ENCODE measurements at places on chromosomes 1 and 21. TPM values are rescaled to one million over a fixed set of nuclear protein-coding genes. Genes with fewer than 3 reads are reported as not detected.

- no peak for DNase-seq
Measured at GRCh38 chr21:46048926-46049889, 48.7 kb upstream of the COL6A2 start.

GRCh38 chr1:146032631-146033219 lies 11.2 kb upstream of the HJV start:
- no peak for DNase-seq

KIF14 gene
- 13.9 TPM for total RNA-seq

OVAAL gene
- not detected for total RNA-seq

Measured in epithelial cell of proximal tubule (primary cell).